Activated CD4-positive, alpha-beta T cell treated with anti-CD3 and anti-CD28 coated beads, Interleukin-2, amount 10 ng/mL, durations not matched to agents 7 days and 5 days (primary cell): ENCODE measurements at places on chromosomes 5 and 9. TPM values are rescaled to one million over a fixed set of nuclear protein-coding genes. Genes with fewer than 3 reads are reported as not detected.

Gene TPPP
- total RNA-seq = 0.05 TPM

Gene GRM6
- not detected for total RNA-seq

Gene LOX
- total RNA-seq = 0.04 TPM

Gene IFNA2
- not detected for total RNA-seq

Gene NR5A1
- not detected for total RNA-seq

Gene OLFML2A
- total RNA-seq = not detected

Gene PHF24
- not detected for total RNA-seq

Gene CCNI2
- 6.2 TPM for total RNA-seq

Gene MARVELD2
- 0.07 TPM for total RNA-seq

Gene NTNG2
- 5.4 TPM for total RNA-seq

Gene UBLCP1
- total RNA-seq = 29.2 TPM

Gene SLC27A4
- 16.8 TPM for total RNA-seq

Gene DND1
- total RNA-seq = 2.2 TPM

Gene ELAVL2
- not detected for total RNA-seq

Gene ADAMTS13
- total RNA-seq = 3.0 TPM

Gene RAD23B
- total RNA-seq = 116 TPM

Gene FCN1
- total RNA-seq = not detected

Gene PAPPA
- total RNA-seq = not detected

Gene FOXI1
- total RNA-seq = not detected

Gene PCDHB2
- total RNA-seq = not detected

Gene SH3GL2
- total RNA-seq = not detected

Gene BSPRY
- 2.3 TPM for total RNA-seq

Gene ORM1
- total RNA-seq = not detected

Gene ZNF366
- not detected for total RNA-seq

Gene SLC46A2
- not detected for total RNA-seq

Gene LIX1
- total RNA-seq = not detected

Gene BTNL8
- total RNA-seq = not detected

Gene MRRF
- total RNA-seq = 35.4 TPM

Gene SLC25A48
- total RNA-seq = not detected

Gene BHMT
- not detected for total RNA-seq

Gene SUSD1
- total RNA-seq = 14.7 TPM

Gene FAM114A2
- 19.1 TPM for total RNA-seq

Gene NR2F1-AS1
- total RNA-seq = not detected

Gene GFRA3
- total RNA-seq = 0.21 TPM

Gene SLIT3
- 0.15 TPM for total RNA-seq

Gene GGTA1
- total RNA-seq = not detected

Gene SPINK4
- not detected for total RNA-seq

Gene SLCO6A1
- total RNA-seq = not detected

Gene SRP19
- total RNA-seq = 51.9 TPM

Gene FAM219A
- 12.7 TPM for total RNA-seq

Gene IFNK
- not detected for total RNA-seq

Gene SHOC1
- not detected for total RNA-seq

Gene UNC5A
- total RNA-seq = not detected

Gene PPP3R2
- not detected for total RNA-seq

Gene IL5
- 0.33 TPM for total RNA-seq

Gene SPATA31D4
- not detected for total RNA-seq
